DMS153 (cell line): ENCODE measurements at places on chromosomes 7 and 10.

- no peak for DNase-seq
These were observed 66.4 kb upstream of the PDCD4 start for GRCh38 chr10:110805292-110805691.

GRCh38 chr10:34247560-34247959 is 567.5 kb downstream of the PARD3 start:
- DNase-seq = no peak

- DNase-seq = no peak
These were observed 28.3 kb downstream of the ZNF365 start for GRCh38 chr10:62402508-62402907.

DNA sequence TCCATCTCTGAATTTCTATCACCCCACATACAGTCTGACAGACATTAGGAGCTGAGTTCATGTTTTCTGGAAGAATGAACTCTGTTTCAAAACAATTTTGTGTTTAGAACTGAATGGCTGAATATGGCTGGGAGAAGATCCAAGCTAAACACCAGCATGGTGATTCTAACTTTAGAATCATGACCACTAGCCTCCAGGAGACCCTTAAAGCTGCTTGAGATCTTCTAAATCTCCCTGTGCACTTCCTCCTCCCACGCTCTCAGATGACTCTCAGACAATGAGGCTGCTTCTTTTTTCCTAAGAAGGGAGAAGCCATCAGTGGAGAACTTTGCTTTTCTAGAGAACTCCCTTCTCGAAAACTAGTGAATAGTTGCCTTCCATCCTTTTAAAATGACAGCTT is 711.2 kb downstream of the GRID1 start:
- no peak for DNase-seq
